ENCODE measurements at places on chromosomes 1 and 21.

DNA sequence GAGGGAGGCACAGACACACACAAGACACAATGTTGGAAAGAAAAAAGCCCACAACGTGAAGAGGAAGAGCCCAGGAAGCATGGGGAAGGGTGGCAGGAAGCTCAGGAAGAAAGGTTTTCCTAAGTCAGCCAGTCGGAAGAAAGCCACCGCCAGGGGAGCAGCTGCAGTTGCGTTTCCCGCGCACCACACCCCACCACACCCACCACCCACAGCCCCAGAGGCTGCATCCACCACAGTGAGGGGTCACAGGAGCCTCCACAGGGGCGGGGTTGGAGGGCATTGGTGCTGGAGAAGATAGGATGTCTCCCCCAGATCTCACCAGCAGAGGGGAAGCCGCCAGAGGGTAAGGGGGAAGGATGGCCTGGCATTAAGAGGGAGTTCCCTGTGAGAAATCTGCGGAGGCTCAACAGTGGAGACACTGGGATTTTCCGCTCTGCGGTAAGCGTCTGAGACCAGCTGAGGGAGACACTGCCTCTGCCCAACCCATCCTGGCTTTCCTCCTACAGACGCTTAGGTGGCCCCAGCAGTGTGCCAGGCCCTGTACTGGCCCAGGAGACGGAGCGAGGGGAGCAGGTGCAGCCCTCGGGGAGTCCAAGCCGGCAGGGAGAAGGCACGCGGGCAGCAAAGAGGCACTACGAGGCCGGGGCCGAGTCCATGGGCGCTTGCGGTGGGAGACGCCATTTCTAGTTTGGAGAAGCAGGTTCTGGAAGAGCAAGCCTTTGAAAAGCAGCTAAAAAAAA, 19.8 kb downstream of the PGLYRP3 start:
- no peak for DNase-seq

- no peak for DNase-seq
These were observed 314.9 kb downstream of the MRPL39 start for GRCh38 chr21:25292396-25292795.

GRCh38 chr1:27690183-27690582, 18.2 kb upstream of the IFI6 start:
- no peak for DNase-seq

- DNase-seq, result no peak
These were observed 681.2 kb downstream of the PLPP3 start for GRCh38 chr1:55898181-55898580.

DNA sequence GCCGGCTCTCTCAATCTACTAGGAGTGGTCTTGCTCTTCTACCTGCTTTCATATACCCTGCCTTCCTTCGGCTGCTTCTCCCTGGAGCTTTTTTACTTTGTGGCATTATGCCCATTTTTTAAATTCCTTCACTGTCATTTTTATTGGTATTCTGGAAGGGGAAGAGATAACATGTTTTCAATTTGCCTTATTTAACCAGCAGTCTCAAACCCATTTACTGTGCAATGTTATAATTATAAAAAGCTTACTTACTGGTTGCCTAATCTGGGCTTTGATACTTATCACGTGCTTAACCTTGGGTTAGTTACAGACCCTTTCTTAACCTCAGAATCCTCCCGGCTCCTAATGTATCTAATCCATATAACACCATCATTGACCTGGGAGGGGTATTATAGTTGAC, 128.1 kb downstream of the SIPA1L2 start:
- no peak for DNase-seq

DNA sequence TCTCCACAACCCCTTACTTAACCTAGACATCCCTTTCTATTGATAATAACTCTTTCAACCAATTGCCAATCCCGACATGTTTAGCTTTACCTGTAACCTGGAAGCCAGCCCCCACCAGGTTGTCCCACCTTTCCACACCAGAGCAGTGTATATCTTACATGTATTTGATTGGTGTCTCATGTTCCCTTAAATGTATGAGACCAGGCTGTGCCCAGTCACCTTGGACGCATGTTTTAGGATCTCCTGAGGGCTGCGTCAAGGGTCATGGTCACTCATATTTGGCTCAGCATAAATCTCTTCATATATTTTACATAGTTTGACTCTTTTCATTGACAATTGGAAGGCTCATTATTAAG, 5.3 kb upstream of the SLC19A1 start:
- no peak for DNase-seq

DNA sequence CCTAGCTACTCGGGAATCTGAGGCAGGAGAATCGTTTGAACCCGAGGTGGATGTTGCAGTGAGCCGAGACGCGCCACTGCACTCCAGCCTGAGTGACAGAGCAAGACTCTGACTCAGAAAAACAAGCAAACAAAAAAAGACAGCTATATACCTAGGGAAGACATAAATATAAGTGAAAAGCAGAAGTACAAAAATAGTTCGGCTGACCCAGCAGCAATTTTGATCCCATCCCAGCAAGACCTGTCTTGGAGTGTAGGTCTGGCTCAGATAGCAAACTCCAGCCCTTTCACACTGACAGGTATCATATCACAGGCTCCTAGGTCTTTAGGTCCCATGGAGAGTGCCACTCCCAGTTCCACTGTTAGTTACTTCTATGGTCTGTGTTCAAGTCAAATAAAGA, 14.6 kb downstream of the MTX1 start:
- no peak for DNase-seq

GRCh38 chr1:61378494-61379180, 296.3 kb downstream of the NFIA start:
- no peak for DNase-seq

DNA sequence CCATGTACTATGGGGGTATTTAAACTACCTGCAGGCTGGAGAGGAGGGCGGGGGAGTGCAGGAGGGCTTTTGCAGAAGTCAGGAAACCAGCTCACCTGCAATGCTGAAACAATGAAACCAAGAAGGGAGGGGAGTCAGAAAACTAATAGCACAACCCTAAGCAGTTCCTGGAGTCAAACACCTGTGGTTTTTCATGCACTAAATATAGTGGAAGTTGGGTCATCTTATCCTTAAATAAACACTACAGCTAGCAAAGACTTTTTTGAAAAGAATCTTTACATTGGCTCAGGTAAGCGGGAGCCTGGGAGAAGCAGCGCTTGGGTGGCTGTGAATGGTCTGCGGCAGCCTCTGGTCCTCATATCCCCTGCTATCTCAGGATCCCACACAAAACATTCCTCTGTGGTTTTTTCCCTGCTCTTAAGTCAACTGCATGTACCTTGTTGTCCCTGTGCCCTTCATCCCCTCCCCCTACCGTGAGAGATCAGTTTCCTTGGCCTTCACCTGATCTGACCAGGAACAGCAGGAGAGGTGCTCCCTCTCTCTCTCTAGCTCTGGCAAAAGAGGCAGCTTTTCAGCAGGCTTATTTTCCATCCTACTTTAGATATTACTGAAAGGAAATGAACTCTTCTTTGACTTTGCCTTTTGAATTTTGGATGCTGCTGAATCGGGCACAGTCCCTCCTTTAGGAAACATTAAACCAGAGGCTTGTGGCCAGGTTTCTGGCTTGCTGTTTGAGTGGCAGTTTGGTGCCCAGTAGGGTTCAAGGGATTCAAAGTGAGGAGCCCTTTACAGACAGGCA, 26.6 kb downstream of the TENT5C start:
- DNase-seq, result no peak

DNA sequence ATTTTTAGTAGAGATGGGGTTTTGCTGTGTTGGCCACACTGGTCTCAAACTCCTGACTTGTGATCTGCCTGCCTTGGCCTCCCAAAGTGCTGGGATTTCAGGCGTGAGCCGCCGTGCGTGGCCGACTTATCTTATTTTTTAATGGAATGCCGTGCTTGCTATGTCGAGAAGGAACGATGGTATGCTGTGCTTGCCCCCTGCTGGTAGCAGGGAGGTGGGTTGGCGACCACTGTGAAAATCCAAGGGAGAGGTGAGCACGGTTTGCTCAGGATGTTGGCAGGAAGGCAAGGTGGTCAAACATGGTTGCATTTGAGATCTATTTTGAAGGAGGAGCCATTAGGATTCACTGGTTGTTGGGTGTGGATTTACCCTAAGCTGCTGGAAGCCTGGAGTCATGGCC, 45.8 kb upstream of the RCC2 start:
- DNase-seq, result no peak

DNA sequence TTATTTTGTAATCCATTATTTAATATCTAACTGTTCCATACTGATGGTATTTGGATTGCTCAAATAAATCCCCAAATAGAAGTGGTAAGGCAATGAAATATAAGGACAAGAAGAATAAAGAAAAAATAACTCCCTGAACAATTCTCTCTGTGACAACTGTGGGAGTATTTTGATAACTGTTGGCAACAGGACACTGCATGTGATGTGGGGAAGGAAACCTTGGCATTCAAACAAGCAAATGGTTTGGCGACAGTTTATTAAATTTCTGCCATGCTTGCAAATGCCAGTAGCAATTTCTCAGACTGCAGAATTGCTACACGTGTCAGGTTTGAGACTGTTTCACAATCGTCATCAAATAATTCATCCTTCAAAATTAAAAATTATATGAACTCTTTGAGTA, 8.6 kb upstream of the MRPL39 start:
- no peak for DNase-seq

DNA sequence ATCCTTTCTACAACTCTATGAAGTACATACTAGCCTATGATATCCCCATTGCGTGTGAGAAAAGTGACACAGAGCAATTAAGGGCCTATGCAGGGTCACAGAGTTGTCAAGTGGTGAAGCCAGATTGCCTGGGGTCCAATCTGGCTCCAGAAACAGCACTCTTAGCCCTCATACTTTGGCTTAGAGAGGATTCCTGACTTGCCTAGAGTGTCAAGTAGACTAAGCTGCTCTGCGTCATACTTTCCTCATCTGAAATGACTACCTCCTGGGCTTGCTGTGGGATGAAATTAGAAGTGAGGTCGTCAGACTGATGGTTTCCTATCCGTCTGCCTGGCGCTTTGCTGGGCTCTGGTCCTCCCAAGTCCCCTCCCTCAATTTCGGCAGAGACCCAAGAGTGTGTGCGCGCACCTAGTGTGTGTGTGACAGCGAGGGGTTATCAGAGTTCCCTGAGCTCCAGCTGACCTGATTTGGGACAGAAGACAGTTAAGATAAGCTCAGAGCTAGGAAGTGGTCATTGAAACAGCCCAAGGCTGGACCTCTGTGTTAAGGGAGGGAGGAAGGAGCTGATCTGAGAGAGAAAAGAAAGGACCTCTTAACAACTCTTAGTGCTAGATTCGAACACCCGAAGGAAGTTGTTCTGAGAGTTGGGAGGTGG, 5.4 kb upstream of the NUAK2 start:
- no peak for DNase-seq

DNA sequence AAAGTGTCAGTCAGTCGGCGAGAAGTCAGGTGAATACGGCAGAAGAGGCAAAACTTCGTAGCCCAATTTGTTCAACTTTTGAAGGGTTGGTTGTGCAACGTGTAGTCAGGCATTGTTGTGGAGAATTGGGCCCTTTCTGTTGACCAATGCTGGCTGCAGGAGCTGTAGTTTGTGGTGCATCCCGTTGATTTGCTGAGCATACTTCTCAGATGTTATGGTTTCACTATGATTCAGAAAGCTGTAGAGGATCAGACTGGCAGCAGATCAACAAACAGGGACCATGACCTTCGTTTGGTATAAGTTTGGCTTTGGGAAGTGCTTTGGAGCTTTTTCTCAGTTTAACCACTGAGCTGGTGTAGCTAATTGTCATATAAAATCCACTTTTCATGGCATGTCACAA, 190.2 kb upstream of the ADAMTS5 start:
- no peak for DNase-seq

DNA sequence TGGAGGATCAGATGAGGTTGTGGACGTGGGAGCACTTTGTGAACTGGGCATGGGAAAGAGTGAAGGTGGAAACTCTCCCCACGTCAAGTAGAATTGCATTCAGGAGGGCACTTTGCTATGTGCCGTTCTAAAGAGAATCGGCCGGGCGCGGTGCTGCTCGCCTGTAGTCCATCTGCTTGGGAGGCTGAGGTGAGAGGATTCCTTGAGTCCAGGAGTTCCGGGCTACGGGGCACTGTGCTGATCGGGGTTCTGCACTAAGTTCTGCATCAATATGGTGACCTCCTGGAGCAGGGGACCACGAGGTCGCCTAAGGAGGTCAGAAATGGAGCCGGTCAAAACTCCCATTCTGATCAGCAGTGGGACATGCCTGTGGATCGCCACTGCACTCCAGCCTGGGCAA, 141.9 kb downstream of the PEX14 start:
- DNase-seq, result no peak

- no peak for DNase-seq
These were observed 177.2 kb downstream of the NFIA start for GRCh38 chr1:61259379-61260148.

DNA sequence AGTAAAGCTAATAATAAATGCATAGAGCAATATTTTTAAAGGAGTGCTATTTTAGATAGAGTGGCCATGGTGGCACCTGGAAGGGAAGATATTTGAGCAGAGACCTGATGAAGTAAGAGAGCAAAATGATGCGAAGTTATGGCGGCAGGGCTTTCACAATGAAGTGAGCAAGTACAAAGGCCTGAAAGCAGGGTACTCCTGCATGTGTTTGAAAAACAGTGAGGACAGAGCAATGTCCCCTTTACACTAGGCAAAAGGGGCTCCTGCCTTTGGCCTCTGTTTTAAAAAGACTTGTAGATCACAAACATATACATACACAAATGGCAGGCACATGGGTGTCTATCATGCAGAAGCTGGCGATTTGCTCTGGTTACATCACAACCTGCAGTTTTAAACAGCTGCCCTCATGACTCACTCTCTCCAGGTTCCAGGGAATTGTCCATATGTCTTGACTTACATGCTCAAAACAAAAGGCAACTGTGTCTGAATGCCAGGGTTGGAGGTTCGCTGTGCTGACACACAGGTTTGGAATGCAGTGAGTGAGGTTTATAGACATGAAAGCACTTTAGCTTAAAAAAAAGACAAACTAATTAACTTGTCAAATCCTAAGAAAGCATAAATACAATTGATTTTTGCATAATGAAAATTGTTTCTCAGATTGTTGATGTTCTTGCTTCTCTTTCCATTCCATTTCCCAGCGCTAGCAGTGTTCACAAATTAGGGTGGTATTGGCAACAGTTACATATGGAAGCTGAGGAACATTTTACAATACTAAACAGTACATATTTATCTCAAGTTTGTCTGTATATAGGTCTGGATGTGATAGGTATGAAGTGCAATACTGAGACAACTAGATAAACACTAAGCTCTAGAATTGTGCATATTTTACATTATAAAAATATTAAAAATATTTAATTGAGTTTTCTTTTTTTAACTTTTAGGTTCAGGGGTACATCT, 313.9 kb downstream of the BARHL2 start:
- peak; percentile 94 for DNase-seq

DNA sequence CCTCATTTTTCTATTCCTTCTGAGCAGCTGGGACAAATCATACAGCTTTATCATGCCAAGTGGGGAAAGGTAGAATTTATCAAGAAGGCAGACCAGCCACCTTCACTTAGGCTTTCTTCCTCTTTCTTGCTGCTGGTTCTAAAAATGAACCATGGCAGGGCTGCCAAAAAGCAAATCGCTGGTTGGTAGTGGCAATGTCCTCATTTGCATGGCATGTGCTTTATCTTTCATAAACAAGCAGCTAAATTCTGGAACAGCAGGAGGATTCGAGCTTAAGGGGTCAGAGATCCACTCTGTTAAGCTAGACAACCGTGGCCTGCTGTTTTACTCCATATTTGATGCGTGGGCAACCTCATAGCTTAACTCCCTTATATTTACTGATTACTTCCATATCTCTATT, 91.3 kb downstream of the RPE65 start:
- no peak for DNase-seq
